ENCODE measurements at places on chromosomes 5 and 9.
A peak's percentile ranks its signal among the peaks of the same experiment; 100 is the strongest.

DNA sequence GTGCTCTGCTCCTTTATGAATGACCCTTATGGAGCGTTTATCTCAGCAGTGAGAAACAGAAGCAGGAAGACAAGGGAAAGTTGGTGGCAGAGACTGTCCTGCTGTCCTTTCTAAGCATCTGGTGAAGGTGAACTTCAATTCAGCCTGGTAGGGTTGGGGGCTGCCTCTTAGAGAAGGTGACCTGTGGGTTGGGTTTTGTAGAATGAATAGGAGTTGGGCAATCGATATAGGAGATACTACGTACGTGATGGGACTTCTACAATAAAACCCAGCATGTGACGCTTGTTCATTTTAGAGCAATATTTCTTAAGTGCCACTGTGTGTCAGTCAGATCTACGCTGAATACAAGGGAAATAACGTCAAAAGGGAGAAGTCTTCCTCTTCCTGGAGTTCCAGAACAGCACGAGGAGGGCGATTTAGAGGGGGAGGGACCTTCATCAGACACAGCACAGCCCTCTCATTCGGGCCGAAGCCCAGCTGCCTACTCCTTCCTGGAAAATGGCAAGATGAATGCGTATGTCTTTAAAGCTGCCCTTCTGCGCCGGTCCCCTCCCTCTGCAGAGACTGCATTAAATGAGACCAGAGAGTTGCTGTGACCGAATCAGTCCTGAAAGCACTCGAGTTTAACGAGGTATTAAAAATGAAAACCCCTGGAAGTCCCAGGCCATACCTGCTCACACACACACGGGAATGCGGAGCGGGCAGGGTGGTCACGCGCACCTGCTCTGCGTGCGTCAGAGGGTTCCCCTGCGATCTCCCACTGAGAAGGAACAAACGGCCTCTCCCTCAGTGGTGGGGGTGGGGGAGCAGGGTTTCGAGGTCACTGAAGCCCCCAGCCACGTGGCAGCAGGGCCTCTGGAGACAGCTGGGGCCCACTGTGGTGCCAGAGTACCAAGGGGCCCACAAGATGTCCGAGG is 85.3 kb upstream of the SARDH start:
- DNase-seq: no peak

- DNase-seq: no peak
Observed at GRCh38 chr9:108191065-108191464, 664.7 kb downstream of the ACTL7B start.

DNA sequence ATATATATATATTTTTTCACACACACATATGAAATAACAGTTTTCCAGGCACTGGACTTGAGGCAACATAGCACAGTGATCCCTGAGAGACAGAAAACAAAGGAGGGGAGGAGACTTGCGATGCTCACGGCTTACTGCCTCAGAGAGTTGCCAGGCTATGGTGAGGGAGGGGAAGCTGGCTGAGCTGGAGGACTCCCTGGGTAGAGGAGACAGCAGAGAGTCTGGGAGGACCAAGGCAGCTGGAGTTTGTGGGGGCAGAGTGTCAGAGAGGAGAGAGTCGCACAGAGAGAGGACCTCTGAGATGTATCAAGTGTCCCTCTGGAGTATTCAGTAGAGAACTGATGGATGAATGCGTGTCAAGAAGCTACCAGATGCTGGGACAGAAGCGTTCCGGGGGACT is 23.1 kb upstream of the QSOX2 start:
- DNase-seq: no peak

DNA sequence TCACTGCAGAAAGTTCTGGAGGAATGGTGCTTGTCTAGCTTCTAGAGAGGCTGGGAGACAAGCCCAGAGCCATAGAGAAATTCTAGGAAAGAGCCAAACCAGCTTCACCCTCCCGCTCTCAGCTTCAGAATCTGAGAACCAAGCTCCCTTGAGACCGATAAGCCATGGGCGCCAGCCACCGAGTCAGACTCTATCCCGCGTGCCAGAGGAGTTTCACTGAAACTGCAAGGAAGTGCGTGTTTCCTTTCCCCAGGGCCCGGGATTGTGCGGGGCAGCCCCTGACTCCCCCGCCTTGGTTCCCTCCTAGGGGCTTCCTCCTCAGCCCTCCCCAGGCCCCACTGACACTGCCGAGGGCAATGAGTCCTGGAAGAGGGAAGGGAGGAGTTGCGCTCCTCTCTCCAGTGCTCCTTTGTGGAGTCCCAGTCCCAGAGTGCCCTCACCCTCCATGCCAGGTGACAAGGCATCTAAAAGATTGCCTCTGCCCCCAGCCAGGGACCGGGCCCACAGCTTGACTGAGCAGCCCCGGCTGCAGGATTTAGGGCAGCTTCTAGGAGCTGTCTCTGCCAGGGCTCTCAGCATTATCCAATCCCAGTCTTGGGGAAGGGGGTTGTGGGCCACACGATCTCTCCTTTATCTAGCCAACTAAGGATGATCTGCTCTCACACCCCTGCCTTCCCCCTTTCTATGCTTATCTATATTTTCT is 18.4 kb upstream of the TCF7 start:
- no peak for DNase-seq

DNA sequence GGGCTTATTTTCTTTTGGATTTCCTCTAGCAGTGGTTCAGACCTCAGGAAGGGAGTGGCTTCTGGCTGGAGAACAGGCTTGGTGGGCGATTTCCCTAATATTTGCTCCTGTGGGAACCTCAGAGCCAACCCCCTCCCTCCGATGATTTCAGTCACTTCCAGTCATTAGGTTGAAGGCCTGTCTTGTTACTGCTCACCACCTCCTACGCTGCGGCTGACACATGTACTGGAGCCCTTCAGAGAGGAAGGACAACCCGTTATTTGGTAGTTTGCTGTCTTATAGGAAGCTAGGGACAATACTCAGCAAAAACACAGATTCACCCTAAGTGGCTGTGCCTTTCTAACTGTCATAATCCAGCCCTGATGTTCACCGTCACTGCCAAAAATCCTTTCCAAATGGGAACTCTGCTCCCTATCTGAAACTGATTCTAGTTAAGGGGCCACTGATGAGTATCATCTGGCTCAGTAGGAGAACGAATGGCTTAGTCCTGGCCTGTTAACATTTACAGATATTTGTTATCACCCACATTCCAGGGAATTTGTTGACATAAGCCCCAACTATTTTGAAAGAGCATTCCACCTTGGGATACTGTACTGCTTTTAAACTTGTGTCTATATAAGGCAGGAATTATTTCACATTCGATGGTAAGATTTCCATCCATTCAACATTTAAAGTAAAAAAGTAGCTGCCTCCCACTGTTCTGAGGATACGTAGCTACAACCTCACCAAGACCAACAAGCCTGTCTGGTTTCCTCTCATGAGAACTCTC is 29.3 kb upstream of the ANKH start:
- no peak for DNase-seq

- no peak for DNase-seq
Observed at GRCh38 chr5:150278916-150279315, 10.7 kb downstream of the CAMK2A start.

DNA sequence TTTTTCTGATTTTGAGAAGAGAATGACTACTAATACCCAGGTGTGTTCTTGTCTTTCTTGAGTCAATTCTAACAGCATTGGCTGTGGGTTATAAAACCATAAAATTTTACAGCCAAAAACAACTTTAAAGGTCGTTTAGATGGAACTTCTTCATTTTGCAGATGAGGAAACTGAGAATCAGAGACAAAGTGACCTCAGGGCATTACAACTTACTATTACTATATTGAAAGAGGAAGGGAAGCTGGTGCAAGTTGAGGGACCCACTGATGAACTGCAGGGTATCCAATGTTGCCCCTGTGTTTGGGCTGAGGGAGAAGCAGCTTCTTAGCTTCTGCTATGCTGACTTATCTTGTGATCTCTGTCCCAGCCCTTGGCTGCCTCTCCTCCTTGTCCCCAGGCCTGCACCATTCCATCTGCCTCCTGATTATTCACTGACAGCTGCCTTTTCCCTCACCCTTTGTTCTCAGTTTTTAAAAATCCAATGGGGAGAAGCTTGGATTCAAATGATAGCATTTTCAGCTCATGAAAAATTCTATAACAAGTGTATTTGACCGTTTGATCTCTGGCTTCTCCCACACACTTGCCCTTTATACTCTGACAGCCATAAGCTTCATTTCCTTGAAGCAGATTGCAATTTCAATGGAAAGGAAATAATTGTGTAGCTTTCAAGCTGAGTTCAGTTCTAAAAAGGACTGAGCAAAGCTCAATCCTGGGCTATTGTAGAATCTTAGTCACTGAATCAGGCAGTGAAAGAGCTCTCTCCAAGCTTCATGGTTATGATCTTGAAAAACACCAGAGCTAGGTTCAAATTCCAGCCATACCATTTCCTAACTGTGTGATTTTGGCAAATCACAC is 68.5 kb downstream of the TMC1 start:
- no peak for DNase-seq

GRCh38 chr9:32350682-32351081 is 33.8 kb upstream of the ACO1 start:
- DNase-seq: peak; percentile 25

DNA sequence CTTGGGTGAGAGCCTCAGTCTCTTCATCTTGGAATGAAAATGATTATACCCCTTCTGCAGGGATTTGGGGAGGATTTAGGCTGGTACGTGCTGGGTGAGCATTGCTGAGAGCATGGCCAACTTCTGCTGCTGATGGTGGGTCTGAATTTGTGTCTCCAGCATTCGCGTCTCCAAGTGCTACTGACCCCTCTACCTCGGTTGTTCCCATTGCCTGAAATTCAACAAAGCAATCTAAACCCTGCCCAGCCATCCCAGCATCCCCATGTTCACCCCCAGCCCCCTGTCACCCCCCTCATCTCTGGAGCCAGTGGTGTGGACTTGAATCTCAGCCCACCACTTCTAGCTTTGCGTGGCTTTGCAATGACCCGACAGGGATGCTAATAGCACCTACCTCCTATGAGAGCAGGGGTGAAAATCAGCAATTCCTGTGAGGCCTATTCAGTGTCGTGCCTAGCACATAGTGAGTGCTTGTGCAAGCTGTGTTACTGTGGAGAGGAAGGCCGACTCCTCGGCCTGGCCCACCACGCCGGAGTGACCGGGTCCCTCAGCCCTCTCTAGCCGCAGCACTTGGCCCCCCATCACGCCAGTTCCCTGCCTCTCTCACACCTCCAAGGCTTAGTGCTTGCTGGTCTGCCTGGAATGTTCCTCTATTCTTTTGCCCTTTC is 43.4 kb upstream of the SH3PXD2B start:
- no peak for DNase-seq

- DNase-seq: peak; percentile 88
Observed at GRCh38 chr5:32193591-32193990, 19.5 kb upstream of the GOLPH3 start.

- no peak for DNase-seq
Observed at GRCh38 chr9:78909566-78909965, 612.6 kb downstream of the PSAT1 start.

DNA sequence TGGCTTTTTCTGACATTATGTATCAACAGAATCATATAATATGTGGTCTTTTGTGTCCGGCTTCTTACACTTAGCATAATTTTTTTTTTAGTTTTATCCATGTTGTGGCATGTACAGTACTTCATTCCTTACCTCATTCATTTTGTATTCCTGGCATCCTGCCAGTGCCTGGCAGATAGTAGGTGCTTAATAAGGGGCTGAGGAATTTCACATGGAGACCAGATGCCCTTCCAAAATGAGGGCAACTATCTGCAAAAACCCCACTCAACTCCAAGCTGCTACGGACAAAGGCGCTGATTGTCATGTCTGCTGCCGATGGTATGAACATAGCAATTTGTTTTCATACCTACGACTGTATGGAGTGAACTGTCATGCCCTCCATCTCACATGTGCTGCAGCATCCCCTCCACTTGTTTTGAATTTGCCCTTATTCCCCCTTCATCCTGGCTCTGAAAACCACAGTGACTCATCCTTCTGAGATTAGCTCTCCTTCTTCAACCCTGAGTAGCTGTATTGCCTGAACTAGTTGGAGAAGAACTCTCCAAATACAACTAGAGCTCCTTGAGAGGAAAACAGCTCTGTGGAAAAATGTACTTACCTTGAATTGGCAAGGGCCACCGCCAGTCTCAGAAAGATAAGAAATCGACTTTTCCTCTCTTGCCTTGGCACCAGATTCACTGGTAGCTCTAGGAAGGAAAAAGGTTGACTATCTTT is 41.3 kb upstream of the FOXE1 start:
- DNase-seq: no peak

GRCh38 chr9:2198956-2199635 is 183.9 kb downstream of the SMARCA2 start:
- no peak for DNase-seq

DNA sequence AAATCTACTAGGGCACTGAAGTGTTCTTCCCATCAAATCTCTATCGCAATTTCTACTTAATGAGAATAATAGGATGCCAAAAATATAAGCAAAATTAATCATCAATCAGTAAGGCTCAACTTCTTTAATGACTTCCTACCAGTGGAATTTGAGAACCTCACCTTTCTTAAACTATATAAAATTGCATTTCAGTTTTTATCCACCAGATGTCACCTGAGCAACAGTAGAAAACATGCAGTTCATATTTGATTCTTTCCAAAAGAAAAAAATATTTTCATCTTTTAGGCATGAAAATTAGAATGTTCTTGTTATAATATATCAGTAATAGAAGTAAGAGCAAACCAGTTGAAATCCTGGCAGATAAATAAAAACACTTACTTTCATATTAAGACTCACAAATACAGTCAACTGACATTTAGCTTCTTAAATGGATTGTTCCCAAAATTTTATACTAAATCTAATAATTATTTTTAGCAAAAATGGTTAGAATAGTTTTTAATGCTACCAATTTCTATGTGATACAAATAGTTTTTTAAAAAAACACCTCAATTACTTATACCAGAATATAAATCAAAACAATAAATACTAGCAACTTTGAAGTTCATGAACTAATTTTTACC is 13.4 kb upstream of the CCDC112 start:
- DNase-seq: peak; percentile 41

DNA sequence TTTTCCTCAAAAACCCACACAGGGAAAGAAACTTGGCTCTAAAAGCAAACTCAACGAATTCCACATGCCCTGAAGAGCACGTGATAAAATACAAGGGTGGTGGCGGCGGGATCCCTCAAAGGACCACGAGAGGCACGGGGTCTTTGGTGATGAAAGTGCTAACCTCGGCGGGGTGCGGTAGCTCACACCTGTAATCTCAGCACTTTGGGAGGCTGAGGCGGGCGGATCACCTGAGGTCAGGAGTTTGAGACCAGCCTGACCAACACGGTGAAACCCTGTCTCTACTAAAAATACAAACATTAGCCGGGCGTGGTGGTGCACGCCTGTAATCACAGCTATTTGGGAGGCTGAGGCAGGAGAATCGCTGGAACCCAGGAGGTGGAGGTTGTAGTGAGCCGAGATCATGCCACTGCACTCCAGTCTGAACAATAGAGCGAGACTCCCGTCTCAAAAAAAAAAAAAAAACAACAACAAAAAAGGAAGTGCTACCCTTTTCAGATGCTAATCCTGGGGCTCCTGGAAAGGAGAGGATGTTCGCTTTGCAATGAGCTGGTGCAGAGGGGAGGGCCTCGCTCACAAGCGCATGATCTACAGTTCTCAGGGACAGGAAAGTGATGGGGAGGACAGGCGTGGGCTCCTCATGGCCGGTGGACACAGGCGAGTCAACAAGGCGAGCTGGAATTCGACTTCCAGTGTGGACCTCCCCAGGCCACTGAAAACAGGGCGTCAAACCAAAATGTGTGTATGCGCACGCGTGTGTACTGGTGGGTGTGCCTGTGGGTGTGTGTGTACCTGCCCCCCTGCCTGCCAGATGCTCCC is 54.1 kb downstream of the USP20 start:
- no peak for DNase-seq

Data from NCI-H1436 (cell line).